Upper lobe of right lung (tissue), 1 donor: ENCODE measurements at places on chromosomes 3 and 15. TPM values are rescaled to one million over a fixed set of nuclear protein-coding genes. Genes with fewer than 3 reads are reported as not detected.

DNA sequence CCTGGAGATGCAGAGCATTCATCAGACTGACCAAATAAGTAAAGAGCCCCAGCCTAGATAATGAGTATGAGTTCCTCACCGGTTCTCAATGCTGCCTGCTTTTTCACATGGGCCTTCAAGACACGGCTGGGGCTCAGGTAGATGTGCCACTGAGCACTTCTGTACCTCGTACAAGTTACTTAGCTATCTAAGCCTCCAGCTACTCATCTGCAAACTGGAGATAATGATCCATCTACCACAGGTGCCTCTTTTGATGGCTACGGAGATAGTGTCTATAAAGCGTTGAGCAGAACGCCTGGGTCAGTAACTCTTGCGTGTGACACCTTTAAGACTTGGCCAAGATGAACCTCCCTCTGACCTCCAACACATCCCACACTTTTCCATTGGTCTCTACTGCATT is 56.3 kb downstream of the CCR4 start:
- no peak overlapping the region for H3K27ac ChIP-seq
- H3K27me3 ChIP-seq = no peaks in the 10 kb centered on the region
- H3K4me3 ChIP-seq = no peak overlapping the region
- no peak for DNase-seq
- peaks cover 52% of the 10 kb centered on the region for H3K36me3 ChIP-seq

DNA sequence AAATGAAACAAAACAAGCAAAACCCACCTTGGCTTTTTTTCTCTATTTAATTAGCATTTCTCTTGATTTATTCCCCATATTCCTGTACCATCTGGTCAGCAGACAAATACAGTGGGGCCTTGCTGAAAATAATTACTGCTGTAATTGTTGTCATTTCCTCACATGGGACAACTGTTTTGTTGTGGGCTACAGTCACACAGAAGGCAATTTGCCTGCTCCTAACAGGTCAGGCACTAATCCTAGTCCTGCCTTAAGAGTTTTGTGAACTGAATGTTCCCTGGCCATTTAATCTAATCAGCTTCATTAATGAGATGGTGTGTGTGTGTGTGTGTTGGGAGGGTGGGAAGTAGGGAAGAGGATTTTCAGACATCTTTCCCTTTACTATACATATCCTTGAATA is 11.6 kb downstream of the TRPC1 start:
- no peak for DNase-seq
- no peaks in the 10 kb centered on the region for H3K36me3 ChIP-seq
- no peak overlapping the region for H3K27ac ChIP-seq
- H3K27me3 ChIP-seq = no peaks in the 10 kb centered on the region

- H3K4me1 ChIP-seq = no peaks in the 10 kb centered on the region
- no peak for DNase-seq
- H3K27me3 ChIP-seq = peaks cover 4% of the 10 kb centered on the region
- no peaks in the 10 kb centered on the region for H3K36me3 ChIP-seq
- H3K27ac ChIP-seq = no peak overlapping the region
Measured at GRCh38 chr15:93290618-93290946, 201.6 kb upstream of the RGMA start.

DNA sequence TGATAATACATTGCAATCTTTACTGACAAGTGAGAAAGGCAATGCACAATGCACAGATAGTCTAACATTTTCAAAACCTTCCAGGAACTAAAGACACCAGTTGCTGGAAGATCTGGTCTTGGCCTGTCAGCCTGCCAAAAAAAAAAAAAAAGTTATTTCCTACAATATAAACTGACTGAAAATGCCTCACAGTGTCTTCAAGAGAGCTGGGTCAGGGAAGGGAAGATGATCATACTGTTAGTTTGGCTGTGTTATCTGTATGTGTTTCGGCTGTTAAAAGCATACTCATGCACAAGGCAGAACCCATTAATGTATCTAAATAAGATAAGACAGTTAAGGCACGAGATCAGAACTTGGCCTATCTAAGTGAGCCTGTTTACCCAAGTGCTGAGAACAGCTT is 673.4 kb downstream of the MECOM start:
- H3K4me3 ChIP-seq = no peak overlapping the region
- no peaks in the 10 kb centered on the region for H3K4me1 ChIP-seq
- H3K27ac ChIP-seq = no peak overlapping the region

- no peaks in the 10 kb centered on the region for H3K4me1 ChIP-seq
- H3K4me3 ChIP-seq = no peak overlapping the region
- DNase-seq = no peak
- H3K36me3 ChIP-seq = no peaks in the 10 kb centered on the region
- H3K27ac ChIP-seq = no peak overlapping the region
Measured at GRCh38 chr15:62348623-62349022, 183.5 kb upstream of the C2CD4B start.

- no peaks in the 10 kb centered on the region for H3K4me1 ChIP-seq
- no peaks in the 10 kb centered on the region for H3K36me3 ChIP-seq
- no peak overlapping the region for H3K27ac ChIP-seq
- no peak for DNase-seq
- H3K27me3 ChIP-seq = no peaks in the 10 kb centered on the region
- no peak overlapping the region for H3K4me3 ChIP-seq
Measured at GRCh38 chr15:28725556-28725955, 13.3 kb upstream of the GOLGA8M start.

DNA sequence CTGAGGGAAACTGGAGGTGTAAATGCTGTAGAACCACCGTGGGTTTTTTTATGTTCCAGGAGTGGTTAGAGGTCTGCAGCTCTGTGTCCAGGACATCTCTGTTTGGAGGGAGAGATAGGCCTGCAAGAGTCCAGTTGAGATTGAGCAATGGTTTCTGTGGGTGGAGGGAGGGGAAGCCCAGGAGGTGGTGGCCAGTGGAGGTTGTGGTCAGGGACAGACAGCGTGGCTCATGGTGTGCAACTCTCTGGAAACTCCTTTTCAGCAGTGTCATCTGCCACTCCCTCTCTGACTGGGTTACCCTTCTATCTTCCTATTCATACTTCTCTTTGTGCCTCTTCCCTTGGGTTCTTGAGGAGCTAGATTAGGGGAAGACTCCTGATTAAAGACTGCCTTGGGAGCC is 9.6 kb downstream of the XCR1 start:
- no peaks in the 10 kb centered on the region for H3K36me3 ChIP-seq
- no peak overlapping the region for H3K27ac ChIP-seq
- H3K4me3 ChIP-seq = no peak overlapping the region
- H3K27me3 ChIP-seq = no peaks in the 10 kb centered on the region
- no peaks in the 10 kb centered on the region for H3K4me1 ChIP-seq

- no peaks in the 10 kb centered on the region for H3K36me3 ChIP-seq
- no peak for DNase-seq
- H3K27me3 ChIP-seq = peaks cover 3% of the 10 kb centered on the region
- no peak overlapping the region for H3K27ac ChIP-seq
- no peak overlapping the region for H3K4me3 ChIP-seq
Measured at GRCh38 chr3:185988816-185989175, 51.0 kb upstream of the TRA2B start.

DNA sequence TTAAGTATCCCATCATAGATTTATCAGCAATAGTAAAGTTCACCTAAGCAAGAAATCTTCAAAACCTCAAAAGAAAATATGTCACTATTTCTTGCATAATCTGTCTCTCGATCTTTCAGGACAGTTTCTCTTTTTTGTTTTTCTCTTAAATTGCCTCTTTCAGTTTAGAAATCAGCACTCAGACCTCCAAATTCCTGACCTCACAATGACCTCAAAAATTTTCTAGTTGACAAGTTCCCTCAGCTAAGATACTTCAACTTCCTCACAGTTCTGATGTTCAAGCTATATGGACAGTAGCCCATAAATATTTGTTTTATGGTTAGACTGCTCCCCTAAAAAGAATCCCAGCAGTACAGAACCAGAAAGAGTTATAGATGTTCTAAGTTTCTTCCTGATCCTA is 24.1 kb downstream of the SLC24A5 start:
- H3K27ac ChIP-seq = no peak overlapping the region
- H3K36me3 ChIP-seq = no peaks in the 10 kb centered on the region
- H3K27me3 ChIP-seq = no peaks in the 10 kb centered on the region
- H3K4me3 ChIP-seq = no peak overlapping the region
- H3K4me1 ChIP-seq = peaks cover 6% of the 10 kb centered on the region
- no peak for DNase-seq

Gene NPAP1
- 0.17 TPM for total RNA-seq

Gene TRH
- total RNA-seq = not detected

Gene HYAL2
- 303 TPM for total RNA-seq

Gene QTRT2
- total RNA-seq = 22.5 TPM

Gene LMAN1L
- not detected for total RNA-seq
